ENCODE measurements at places on chromosomes 3 and 15. TPM values are rescaled to one million over a fixed set of nuclear protein-coding genes. Genes with fewer than 3 reads are reported as not detected.

Gene TYRO3
- total RNA-seq: 11.8 TPM

DNA sequence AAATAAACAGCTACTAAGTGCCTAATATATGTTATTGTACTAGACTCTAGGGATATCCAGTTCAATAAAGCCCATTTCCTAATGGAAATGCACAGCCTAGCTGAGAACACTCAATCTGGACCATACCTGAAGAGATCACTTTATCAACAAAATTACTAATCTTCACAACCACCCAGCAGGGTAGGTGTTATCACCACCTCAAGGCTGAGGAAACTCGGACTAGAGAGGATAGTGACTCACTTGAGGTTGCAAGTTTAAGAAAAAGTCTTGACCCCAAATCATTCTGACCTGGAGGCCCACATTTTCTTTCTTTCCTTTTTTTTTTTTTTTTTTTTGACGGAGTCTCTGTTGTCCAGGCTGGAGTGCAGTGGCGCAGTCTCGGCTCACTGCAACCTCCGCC, 3.1 kb upstream of the FMN1 start:
- peaks cover 23% of the 10 kb centered on the region for H3K4me1 ChIP-seq
- peaks cover 7% of the 10 kb centered on the region for H3K27me3 ChIP-seq
- DNase-seq: no peak
- H3K4me3 ChIP-seq: no peak overlapping the region
- no peak overlapping the region for H3K27ac ChIP-seq

Gene XYLB
- 4.7 TPM for total RNA-seq

Gene SOX14
- not detected for total RNA-seq

- peak overlapping the region; percentile 88 for H3K4me3 ChIP-seq
- no peaks in the 10 kb centered on the region for H3K27me3 ChIP-seq
- peak overlapping the region; percentile 90 for H3K27ac ChIP-seq
- no peak for DNase-seq
- H3K4me1 ChIP-seq: peaks cover 14% of the 10 kb centered on the region
- no peaks in the 10 kb centered on the region for H3K36me3 ChIP-seq
These were observed 922 bp downstream of the ADPRH start for GRCh38 chr3:119580067-119580760.

GRCh38 chr15:63114465-63114864, 7.2 kb upstream of the LACTB start:
- H3K36me3 ChIP-seq: peaks cover 2% of the 10 kb centered on the region
- peaks cover 9% of the 10 kb centered on the region for H3K4me1 ChIP-seq
- H3K4me3 ChIP-seq: no peak overlapping the region
- H3K27ac ChIP-seq: no peak overlapping the region
- H3K27me3 ChIP-seq: no peaks in the 10 kb centered on the region

Gene ISL2
- not detected for total RNA-seq

Gene SCN11A
- not detected for total RNA-seq

- H3K27me3 ChIP-seq: peaks cover 12% of the 10 kb centered on the region
- H3K36me3 ChIP-seq: no peaks in the 10 kb centered on the region
- no peaks in the 10 kb centered on the region for H3K4me1 ChIP-seq
- no peak overlapping the region for H3K27ac ChIP-seq
These were observed 8.6 kb upstream of the NME9 start for GRCh38 chr3:138338244-138338643.

Gene SLC12A6
- total RNA-seq: 25.5 TPM

Measured in chondrocyte (in vitro differentiated cells).